ENCODE measurements at places on chromosomes 1 and 21.
A peak's percentile ranks its signal among the peaks of the same experiment; 100 is the strongest.

DNA sequence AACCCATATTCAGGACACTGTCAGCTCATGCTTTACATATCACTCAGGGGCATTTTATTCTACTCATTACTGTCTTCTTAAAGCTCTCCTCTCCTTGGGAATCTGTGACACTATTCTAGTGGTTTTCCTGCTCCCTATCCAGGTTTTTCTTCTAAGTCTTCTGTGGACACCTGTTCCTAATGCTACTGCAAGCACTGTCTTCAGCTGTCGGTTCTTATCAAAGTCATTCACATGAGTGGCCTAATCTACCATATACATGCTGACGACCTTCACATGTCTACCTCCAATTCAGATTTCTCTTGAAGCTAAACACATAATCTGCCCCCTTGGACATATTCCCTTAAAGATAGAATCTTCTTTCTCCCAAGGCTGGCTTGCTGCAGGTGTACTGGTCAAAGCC is 39.8 kb upstream of the PRRX1 start:
- DNase-seq: no peak

GRCh38 chr1:84702143-84702542 is 11.9 kb upstream of the SSX2IP start:
- no peak for DNase-seq

DNA sequence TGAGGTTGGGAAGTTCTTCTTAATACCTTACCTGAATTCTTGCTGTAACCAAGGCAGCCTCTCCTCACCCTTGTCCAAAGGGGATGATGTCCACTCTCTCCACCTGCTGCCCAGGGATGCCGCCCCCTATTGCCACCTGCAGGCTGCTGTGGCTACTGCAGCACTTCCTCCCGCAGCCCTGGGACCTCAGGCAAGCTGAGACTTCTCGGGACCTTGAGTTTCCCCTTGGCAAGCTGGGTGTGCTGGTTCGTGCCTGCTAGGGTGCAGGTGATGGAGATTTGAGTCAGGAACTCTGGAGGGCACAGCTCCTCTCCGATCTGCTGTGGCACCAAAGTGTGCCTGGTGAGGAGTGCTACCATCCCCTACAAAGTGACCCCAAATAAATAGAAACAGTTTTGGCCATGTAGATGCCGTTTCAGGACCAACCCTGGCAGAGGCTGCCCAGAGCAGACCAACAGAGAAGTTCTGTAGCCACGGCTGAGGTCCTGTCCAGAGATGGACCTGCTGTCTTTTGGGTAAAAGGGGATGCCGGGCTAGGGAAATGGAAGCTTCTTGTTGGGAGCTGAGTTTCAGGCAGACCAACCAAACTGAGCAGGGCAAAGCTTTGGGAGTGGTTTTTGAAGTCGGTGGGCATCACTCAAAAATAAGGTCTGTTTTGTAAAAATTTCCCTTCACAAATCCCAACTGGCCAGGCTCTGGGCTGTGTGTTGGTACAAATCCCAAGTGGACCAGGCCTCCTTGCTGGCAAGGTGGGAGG is 31.7 kb downstream of the RUNX3 start:
- DNase-seq: peak; percentile 64

GRCh38 chr1:93668121-93668520 is 13.5 kb downstream of the BCAR3 start:
- no peak for DNase-seq

- DNase-seq: no peak
Observed at GRCh38 chr1:67755160-67755559, 70.2 kb downstream of the GADD45A start.

DNA sequence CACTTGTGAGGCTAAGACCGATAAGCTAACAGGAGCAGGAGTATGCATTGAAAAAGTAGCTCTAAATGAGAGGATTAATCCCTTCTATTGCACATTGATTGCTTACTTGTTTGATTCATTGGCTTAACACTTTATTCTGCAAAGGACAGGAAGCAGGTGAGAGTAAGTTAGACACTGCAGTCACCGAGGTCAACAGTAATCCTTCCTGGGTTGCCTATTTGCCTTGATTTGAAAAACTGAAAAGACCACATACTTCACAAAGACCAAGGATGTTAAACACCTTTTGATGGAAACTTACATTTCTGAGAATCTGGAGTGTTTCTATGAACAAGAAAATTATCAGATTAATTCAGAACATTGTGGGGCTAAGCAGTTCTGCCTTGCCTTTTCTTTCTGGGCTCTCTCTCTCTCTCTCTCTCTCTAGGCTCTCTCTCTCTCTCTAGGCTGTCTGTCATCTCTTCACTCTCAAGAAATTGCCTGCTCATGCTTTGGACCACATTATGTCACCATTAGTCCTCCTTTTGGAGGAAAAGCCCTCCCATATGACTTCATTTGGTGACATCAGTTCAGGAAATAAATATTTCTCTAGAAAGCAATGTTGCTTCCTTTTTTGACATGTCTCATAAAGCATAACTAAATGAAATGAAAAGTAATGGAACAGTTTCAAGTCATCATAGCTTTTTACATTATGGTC is 103.8 kb downstream of the TNFSF18 start:
- DNase-seq: no peak

DNA sequence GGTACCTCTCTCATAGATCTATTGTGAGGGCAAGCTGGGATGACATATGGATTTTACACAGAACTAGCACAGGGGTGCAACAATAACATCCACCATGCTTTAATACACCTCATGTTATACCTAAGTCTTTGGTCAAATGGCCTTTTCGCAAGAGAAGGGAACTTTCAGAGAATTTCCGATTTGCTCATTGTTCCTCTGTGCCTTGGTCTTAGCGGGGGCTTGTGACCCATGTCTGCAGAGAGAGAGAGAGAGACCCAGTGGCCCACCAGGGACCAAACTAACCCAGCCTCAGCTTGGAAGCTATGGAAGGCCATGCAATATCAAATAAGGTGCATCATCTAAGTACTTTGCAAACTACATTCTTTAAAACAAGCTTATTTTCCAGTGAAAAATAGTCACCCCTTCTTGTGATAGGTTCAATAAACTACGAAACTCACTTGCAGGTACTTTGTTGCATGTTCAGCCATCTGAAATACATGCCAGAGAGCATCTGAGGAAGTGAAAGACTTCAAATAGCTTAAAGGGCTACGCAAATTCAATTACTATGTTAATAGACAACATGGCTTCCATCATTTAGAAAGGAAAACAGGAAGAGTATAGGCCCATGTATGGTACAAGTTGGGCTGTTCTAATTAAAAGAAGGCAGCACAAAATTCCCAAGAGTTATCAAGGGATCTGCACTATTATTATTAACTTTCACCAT is 100.7 kb downstream of the KCNN3 start:
- no peak for DNase-seq

DNA sequence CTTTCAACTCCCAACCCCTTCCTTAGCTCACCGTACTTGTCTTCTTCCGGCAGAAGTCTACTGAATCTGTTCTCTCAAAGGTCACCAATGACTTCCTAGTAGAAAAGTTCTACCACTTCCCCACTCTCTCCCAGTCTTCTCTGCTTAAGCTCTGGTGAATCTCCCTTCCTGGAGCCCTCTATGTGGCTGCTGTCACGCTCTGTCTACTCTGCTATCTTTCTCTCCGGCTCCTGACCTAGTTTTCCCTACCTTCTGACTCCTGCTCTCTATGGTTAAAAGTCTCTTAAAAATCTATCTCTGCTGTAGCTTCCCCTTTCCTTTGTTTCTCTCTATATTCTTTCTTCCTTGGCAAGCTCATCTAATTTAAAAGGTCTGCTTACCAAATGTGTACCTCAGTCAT is 350.1 kb upstream of the GREM2 start:
- no peak for DNase-seq

GRCh38 chr1:155324717-155325602 is 4.3 kb downstream of the RUSC1 start:
- DNase-seq: peak; percentile 81

DNA sequence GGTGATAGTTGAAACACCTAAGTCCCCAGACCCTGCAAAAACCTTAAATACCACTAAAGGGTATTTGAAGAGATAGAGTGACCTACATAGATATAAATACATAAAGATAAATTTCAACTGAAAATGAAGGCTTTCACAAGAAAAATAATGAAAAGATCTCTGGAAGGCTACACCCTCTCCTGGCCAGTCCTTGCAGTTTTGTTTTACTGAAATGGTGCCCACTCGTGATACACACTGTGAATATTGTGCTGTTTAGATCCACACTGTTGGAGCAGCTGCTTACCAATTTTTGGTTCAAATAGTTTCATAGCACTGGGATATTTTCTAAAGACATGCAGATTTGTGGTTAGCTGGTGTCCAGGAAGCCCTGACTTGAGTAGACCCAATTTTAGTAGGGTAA is 31.5 kb upstream of the RNF187 start:
- no peak for DNase-seq

GRCh38 chr1:177286396-177286795 is 115.6 kb downstream of the BRINP2 start:
- no peak for DNase-seq

DNA sequence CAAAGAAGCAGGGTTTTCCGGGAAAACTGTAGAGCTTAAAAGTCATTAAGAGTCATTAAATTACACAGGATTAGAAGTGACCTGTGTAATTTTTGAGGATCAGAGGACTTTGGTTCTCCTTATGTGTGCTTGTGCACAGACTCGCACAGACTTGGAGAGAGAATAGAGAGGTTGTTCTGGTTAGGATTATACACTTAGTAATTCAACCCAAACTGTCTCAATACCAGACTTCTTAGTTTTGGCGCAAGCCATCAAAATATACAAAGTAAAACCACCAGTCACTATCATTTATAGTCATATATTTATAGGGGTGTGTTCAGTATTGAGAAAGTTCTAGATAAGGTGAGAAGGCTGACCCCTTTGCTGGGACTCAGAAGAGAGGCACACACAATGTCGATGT is 112.3 kb downstream of the HLX start:
- DNase-seq: no peak

DNA sequence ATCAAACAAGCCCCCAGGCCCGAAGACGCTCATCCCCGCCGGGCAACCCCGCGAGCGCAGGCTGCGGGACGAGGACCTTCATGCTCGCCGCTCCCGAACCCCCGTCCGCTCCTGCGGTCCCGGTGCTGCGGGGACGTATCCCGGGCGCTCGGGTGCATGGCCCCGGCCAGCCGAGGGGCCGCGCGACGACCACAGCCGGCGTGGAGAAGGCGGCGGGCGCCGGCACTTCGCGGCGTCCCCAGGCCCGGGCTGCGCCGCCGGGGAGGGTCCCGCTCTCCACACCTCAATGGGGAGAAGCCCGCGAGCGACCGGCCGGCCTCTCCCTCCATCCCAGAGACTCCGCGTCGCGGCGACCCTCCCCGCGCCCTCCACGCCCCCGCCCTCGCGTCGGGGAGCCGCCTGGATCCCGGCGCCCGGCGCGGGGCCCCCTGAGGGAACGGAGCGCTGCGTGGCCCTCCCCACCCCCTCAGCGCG is 401 bp downstream of the ERRFI1 start:
- DNase-seq: no peak

DNA sequence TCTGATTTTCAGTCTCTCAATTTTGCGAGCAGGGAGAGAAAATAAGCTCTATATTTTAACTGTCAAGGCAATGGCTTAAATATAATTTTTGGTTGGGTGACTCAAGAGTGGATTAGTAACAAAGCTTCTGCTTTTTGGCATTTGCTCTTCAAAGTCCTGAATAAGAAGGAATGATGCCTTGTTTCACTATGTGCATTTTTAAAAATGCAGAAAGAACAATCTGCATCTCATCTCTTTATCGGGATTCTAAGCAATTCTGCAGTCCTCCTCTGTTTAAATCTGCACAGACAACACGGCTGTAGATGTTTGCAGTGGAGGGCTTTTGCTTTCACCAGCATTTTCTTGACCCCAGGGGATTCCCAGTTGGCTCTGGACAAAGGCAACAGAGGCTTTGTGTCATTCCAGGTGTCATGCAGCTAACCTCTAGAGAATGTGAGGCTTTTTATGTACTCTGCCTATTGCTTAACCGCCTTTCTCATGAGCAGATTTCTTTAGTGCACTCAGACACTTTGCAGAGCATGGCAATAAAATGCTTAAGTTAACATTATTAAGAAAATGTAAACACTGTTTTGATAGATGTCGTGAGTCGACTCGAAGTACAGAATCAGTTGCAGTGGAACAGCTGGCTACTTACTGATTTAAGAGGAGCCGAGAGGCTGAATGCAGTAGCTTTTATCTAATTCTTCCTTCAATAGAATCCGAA is 783.2 kb upstream of the NEGR1 start:
- DNase-seq: no peak

DNA sequence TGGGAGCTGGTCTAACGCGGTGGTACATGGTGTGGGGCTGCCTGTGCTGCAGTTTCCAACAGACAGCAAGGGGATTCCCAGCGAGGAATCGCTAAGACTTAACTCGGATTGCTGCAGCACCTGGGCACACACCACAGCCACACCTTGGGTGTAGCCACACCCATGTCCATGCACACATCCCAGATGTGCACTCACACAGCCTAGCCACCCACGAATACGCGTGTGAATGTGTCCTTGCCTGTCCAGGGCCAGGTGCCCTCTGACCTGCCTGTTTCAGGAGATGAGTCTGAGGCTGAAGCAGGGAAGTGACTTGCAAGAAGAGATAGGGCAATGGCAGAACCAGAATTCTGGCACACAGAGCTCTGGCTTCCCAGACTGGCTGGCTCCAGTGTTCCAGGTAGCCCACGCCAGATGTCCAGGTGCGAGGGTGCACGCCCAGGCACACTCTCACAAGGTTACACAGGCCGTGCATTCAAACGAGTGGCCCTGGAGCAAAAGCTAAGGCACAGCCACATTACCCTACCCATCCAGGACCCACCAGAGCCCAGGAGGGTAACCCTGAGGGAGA is 272.7 kb downstream of the TRABD2B start:
- DNase-seq: no peak

DNA sequence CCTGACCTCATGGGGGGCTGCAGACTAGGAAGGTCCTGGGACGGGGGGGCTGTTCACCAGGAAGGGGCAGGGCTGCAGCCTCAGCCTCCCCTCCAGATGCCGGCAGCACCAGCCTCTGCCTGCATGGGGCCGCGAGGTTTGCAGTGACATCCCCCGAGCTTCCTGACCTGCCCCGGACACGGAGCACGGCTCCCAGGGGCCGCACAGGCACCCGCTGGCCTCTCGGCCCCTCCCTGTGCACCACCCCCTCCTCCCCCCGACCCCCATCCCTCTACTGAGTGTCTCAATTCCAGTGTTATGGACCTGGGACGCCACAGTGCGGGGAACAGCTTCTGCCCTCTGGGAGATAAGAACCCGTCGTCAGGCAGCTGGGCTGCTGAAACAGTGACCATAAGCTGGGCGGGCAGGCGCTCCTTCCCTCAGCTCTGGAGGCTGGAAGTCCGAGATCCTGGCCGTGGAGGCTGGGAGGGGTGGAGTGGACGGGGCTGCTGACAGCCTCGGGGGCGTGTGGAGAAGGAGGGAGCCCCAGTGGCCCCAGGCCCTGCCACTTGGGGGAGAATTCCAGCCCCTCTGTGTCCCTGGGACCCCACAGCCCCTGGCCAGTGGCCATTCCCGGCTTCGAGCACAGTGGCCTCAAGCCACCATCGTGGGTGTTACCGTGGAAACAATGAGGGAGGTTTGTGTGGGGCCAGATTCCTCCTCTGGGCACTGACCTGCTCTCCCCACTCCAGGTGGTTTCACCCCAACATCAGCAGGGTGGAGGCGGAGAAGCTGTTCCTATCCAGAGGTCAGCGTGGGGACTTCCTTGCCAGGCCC is 11.6 kb downstream of the RNF223 start:
- no peak for DNase-seq

GRCh38 chr1:156420205-156421061 is 51.4 kb downstream of the RHBG start:
- DNase-seq: peak; percentile 23
